ENCODE measurements at places on chromosomes 5 and 9.

GRCh38 chr5:157828105-157828943 is 30.6 kb downstream of the CLINT1 start:
- no peak for DNase-seq

DNA sequence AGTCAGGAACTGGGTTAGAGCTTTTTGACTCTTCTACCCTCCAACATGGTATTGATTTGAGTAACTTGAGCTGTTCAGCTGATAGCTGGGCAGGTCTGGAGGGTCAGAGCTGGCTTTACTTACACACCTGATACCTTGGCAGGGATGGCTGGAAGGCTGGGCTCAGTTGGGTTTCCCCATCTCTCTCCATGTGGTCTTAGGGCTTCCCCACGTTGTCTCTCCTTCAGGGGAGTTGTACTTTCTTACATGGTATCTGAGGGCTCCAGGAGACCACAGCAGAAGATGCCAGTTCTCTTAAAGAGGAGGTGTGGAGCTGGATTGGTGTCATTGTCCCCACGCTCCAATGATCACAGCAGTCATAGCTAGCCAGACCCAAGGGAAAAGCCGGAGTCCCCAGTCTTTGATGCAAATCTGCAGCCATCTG is 25.6 kb downstream of the ISOC1 start:
- no peak for DNase-seq

GRCh38 chr9:114214181-114214580 is 58.8 kb downstream of the COL27A1 start:
- no peak for DNase-seq

DNA sequence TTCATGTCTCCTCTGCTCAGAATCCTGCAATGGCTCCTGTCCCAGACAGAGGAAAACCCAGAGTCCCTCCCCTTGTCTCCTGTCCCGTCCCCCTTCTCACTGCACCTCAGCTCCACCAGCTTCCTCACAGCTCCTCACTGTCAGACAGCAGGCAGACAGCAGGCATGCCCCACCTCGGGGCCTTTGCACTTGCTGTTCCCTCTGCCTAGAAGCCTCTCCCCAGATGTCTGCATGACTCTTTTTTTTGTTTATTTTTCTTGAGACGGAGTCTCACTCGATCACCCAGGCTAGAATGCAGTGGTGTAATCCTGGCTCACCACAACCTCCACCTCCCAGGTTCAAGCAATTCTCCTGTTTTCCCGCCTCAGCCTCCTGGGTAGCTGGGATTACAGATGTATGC is 8.8 kb upstream of the SLC6A7 start:
- peak; percentile 84 for DNase-seq

GRCh38 chr5:107502676-107503060 is 168.1 kb downstream of the EFNA5 start:
- DNase-seq = no peak

GRCh38 chr5:71013575-71013974 is 11.6 kb downstream of the NAIP start:
- no peak for DNase-seq

GRCh38 chr5:7348168-7348854 is 47.6 kb upstream of the ADCY2 start:
- no peak for DNase-seq

DNA sequence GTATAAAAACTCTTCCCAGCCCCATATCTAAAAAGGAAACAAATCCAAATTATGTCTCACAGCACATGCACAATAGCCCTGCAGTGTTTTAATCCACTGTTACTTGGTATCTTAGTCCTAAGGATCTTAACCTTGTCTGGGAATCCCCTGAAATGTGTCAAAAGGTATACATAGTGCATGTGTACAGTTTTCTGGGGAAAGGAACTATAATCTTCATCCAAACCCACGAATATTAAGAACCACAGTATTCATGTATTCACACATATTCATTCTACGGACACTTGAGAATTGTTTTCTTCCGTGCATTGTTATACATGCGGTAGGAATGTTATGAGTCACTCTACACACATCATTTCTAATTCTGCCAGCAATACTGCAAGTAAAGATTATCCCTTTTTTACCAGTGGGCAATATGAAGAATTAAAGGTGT is 47.8 kb upstream of the SNX2 start:
- DNase-seq = no peak

DNA sequence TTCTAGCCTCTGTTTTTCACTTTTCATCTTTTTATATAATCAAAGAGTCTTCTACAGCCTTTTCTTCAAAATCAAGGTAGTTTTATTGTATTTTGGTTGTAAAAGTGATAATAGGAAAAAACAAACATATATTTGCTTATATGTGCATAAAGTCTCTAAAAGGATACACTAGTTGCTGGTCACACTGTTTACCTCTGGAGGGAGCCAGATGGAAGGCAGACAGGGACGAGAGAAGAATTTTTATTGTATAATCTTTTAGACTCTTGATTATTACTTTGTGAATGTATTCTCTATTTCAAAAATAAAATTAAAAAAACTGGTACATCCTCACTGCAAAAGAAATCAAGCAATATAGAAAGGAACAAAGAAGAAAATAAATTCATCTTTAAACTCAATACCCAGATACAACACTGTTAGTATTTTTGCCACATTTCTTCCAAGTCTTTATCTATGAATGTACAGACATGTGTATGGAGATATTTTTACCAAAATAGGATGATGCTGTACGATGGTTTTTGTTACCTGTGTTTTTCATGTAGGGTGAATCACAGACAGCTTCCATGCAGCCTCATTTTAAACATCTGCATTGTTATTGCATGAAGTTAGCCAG is 6.1 kb upstream of the RNF183 start:
- peak; percentile 73 for DNase-seq

DNA sequence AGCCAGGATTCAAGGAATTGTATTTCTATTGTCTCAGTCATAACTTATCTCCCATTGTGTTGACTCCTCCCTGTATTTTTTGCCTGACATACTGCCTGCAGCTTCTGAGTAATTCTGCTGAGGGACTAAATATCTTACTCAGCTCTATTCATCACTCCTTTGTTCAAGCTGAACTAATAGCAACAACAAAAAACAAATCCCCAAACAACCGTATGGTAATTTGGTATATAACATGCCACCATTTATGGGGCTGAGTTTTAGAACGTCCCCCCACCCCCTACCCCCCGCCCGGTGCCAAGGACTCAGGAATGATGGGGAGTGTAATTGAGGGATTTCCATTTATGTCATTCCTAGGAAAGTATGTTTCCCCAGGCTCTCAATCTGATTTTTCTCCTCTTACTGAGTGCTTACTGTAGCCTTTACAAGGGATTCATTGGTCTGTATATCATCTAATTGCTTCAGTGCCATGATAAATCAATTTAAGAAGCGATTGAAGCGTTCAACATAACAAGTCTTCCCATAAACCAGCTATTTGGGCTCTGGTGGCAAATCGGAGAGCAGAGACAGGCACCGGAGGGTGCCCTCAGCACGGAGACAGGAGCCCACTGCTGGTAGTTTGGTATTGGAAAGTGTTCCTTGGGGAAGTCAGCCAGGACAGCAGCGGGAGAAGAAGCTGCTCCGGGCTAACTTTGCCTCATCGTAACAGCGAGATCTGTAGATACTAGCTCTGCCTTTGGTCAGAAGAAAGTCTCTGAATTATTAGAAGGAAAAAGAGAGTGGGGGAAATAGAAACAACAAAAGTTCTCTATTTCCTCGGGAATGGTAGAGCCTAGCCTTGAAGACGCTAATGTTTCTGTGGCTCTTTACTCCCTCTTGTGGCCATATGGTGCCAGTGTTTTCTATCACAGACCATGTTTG is 40.7 kb upstream of the HSD17B4 start:
- DNase-seq = peak; percentile 84

GRCh38 chr5:106854105-106854687 is 816.5 kb downstream of the EFNA5 start:
- no peak for DNase-seq

GRCh38 chr9:27645161-27645840 is 72.0 kb upstream of the C9orf72 start:
- DNase-seq = no peak

GRCh38 chr9:77215874-77216273 is 38.5 kb downstream of the VPS13A start:
- DNase-seq = no peak

DNA sequence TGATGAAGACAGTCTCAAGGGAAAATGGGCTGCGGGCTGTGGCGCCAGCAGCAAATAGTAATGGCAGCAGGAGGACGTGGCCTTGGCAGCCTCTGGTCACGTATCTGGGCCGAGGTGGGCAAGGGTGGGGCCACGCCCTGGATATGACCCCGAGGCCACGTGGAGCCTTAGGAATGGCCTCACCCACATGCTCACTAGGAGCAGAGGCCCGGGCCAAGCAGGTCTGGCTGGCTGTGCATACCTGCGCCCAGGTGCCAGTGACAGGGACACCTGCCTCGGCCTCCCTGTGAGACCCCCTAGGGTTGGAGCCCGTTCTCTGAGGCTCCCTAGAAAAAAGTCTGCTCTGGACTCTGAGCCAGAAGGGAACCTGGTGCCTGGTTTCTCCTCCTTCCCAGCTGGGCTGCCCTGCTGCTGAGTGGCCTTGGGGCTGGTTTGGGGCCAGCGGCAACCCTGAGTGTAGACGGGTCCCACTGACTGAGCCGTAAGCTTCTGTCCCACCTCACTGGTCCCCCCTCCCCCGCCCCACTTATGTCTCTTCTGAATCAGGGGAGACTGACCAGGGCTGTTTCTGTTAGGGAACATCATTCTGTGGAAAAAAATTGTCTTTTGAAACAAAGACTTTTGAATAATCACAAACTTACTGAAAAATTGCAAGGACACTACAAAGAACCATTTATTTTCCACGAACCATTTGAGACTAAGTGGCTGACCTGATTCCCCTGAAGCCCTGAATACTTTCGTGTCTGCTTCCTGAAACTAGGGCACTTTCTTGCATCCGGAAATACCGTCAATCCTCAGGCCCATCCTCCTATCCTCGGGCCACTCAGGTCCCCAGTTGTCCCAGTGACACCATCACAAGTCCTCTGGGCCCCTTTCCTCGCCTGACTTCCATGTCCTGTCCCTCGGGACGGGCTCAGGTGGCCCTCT is 60.8 kb downstream of the WNK2 start:
- no peak for DNase-seq

DNA sequence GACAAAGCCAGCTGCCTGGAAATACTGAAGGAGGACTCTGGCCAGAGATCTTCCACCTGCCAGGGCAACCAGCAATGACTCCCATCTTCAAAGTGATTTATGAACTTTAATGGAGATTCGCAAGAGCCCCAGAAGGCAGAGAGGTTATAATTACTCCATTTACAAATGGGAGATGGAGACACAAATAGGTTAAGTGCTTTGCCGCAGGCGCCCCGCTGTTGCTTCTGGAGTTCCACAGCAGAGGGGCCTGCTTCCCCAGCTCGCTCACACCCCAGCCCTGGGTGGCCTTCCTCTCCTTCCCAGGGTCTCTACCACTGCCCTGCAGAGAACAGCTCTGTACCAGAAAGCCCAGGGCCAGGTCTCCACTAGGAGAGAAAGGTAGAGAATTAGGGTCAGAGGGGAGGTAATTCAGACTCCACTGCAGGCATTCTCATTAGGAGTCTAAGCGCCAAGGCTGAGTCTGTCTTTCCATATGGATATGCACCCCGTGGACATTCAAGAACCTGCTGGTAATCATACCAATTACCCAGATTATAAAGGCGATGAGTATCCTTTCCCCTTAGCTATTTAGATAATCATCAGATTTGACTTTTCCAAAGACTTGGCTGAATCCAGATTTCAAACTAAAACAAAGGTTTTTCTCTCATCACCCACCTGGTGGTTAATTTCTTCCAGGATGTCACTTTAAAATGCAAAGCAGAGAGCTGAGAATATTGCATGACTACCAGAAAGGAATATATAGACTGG is 157.6 kb upstream of the TUT7 start:
- no peak for DNase-seq

DNA sequence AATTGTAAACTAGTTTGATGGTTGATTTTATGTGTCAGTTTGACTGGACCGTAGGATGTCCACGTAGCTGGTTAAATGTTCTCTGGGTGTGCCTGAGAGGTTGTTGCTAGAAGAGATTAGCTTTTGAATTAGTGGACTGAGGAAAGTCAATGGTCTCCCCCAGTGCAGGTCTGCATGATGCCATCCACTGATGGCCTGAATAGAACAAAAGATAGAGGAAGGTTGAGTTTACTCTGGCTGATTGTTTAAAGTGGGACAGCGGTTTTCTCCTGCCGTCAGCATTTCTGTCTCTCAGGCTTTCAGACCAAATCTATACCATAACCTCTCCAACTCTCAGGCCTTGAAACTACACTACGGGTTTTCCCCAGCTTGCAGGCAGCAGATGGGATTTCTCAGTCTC is 899.2 kb upstream of the WWC1 start:
- DNase-seq = no peak

DNA sequence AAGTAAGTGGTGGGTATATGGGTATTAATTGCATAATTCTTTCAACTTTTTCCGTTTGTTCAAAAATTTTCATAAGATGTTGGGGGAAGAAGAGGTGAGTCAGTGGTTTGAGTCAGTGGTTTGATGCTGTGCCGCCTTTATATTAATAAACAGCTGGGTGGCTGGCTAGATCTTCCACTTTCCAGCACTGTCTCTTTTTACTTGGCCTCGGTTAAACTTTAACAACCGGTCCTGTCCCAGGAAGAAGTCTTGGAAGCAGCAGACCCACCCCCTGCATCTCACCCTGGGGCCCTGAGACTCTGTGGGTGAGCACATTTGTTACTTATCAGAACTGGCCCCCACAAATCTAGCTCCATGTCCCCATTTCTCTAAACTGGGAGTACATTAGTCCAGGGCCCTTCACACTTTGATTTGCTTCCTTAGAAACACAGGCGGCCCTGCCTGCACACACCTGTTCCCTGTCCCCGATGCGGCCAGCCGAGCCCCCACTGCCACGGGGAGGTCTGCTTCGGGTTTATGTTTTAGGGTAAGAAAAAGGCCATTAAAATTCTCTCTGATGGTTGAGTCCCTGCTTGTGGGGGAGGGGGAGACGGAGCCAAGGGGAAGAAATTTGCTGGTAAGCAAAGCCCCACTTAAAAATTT is 90.7 kb downstream of the PTCH1 start:
- no peak for DNase-seq

DNA sequence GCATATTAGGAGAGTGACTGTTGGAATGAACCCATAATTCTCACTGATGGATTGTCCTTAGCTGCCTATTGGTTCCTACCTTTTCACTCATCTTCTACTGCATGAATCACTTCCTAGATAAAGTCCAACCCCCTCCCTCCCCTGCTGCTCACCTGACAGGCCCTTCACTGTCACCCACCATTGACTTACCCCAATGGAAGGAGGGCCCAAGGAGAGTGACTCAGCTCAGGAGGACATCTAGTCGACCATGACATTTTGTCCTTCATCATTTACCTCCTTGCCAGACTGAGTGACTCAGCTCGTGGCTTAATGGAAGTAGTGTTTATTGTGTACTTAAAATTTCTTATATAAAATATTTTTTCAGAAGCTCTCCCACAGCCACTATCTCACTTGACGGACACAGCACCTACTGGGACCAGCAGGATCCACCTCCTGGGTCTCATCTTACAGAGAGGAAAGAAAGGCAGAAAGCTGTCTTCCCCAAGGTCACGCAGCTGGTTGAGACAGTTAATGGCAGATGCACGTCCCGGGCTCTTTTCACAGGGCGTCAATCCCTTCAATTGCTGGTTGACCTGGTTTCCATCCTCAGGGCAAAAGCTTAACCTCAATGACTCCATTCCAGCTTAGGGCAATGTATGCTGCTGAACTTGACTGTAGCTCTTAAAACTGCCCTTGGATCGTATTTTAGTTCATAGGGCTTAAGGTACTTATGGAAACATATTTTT is 142.3 kb downstream of the MARCHF11 start:
- no peak for DNase-seq

GRCh38 chr9:28782630-28783029 is 1209.3 kb upstream of the C9orf72 start:
- no peak for DNase-seq

- no peak for DNase-seq
Measured at GRCh38 chr9:99489060-99489413, 267.0 kb downstream of the SEC61B start.

- DNase-seq = no peak
Measured at GRCh38 chr5:99773290-99773689, 761.9 kb upstream of the FAM174A start.
